Hepatocyte (in vitro differentiated cells): ENCODE measurements at places on chromosomes 7 and 10. TPM values are rescaled to one million over a fixed set of nuclear protein-coding genes. Genes with fewer than 3 reads are reported as not detected.

CPN1 gene
- total RNA-seq, result 2.8 and 3.8 TPM in 2 replicates

AKR1C4 gene
- total RNA-seq, result 1.5 and 1.7 TPM in 2 replicates

ENTPD1 gene
- total RNA-seq, result 6.2 and 8.9 TPM in 2 replicates

CALN1 gene
- 0.12 and 0.23 TPM in 2 replicates for total RNA-seq

NUB1 gene
- total RNA-seq, result 38.6 and 42.5 TPM in 2 replicates

PLCE1 gene
- total RNA-seq, result 10.8 TPM in 2 replicates

VWDE gene
- 0.68 and 2.1 TPM in 2 replicates for total RNA-seq

SAP25 gene
- not detected in 2 replicates for total RNA-seq

C7orf57 gene
- total RNA-seq, result 0.43 TPM in 1 of 2 replicates, not detected in the other

PANK1 gene
- 51.0 and 55.5 TPM in 2 replicates for total RNA-seq

SYT15 gene
- total RNA-seq, result 0.24 and 2.9 TPM in 2 replicates

PCGF6 gene
- 9.0 and 12.6 TPM in 2 replicates for total RNA-seq

GRCh38 chr10:118900617-118901016, 128.9 kb upstream of the NANOS1 start:
- no peak for DNase-seq

GRCh38 chr7:87810726-87811125, 65.4 kb downstream of the SLC25A40 start:
- no peak for DNase-seq

- DNase-seq, result peak; percentile 83
Observed at GRCh38 chr10:69644658-69645295, 14.7 kb downstream of the FAM241B start.

GRCh38 chr7:159160450-159160849, 15.8 kb upstream of the VIPR2 start:
- DNase-seq, result no peak

DNA sequence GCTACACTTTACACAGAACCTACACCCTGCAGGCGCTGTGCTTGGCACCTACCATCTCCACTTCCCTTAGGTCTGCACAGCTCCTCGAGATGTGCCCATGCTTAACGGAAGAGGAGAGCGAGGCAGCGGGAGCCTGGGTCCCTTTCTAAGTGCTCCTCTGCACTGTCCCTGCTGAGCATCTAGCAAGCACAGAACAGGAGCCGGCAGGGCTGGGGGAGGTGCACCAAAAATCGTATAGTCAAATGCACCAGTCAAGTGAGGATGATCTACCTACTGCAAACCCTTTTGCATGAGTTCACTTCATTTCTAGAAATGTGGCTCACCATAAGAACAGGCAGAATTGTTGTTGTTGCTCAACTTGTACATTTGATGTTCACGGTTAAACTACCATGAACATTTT, 267.7 kb downstream of the TNS3 start:
- DNase-seq, result no peak

DNA sequence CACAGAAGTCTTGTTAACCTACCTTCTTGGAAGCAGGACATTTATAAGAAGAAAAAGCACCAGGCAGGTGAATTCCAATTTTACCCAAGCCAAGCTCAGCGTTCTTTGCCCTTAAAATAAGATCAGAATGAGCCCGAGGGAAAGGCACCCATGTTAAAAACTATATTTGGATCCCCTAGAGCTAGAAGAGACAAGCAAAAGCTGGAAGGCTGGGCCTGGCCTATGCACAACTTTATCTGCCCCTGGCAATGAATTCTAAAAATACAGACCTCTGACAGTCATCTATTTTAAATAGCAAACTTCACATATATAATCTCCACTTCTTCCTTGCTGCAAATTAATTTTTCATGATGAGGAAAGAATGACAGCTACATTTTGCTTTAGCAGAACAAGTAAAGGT, 180.9 kb downstream of the FGFR2 start:
- no peak for DNase-seq

GRCh38 chr7:936386-937054, 18.0 kb downstream of the ADAP1 start:
- DNase-seq, result peak; percentile 8

DNA sequence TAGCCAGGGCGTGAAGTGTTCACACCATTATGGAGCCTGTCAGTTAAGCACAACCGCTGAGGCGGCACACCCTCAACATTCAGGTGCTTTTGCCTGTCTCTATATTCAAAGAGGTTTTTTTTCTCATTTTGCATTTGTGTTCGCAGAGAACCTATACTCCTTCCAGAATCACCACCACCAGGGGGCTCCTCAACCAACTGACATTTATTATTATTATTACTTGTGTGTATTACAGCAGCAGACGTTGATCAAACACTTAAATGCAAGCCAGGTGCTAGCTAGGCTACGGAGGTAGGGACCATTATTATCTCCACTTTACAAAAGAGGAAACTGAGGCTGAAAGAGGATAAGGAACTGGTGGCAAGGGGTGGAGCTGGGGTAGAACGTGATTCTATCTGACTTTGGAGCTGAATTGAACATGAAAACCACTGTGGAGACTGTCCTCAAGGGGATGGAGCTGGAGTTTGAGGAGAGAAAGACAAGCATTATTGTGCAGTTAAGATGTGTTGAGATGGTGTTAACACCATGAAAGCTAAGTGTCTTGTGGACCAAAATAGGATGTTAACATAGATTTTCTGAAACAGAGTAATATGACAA, 133.8 kb upstream of the PLXNA4 start:
- DNase-seq, result peak; percentile 19

GRCh38 chr10:126504761-126505112, 116.5 kb upstream of the ADAM12 start:
- DNase-seq, result no peak

GRCh38 chr10:35236739-35237138, 99.6 kb upstream of the CCNY start:
- peak; percentile 37 for DNase-seq

- DNase-seq, result no peak
Observed at GRCh38 chr7:8362723-8363369, 70.6 kb upstream of the NXPH1 start.

DNA sequence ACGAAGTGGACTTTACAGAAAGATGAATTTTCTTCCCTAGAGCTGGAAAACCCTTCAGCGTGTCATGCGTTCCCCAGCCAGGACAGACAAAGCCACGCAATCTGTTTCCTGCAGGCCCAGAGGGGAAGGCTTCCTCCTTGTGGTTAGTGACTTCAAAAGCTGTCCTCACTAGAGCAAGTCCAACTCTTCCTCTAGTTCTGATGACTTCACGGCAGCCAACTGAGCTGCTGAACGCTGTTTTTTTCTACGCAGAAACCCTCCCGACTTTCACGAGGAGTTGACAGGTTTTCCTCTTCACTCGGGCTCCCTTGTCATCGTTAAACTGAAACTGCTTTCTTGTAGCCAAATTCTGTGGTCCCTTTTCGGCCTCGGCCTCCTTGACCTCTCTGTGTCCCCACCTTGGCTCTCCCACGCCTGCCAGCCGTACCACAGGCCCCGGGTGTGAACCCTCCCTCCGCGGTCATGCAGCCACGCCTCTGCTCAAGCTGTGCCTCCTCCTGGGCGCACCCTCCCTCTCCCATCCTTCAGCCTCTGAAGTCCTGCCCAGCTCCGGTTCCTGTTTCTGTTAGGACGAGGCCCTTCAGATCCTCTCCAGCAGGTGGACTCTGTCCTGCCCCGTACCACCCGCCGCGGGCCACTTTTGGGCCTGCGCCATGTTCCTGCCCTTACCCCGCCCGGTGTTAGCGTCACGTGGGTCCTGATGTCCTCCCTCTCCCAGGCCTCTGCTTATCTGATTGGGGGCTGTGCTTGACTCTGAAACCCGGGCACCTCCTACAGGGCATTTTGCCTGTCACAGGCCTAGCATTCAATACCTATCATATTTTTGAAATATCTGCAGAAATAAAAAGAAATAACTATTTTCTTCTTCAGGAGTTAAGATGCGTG, 39.3 kb downstream of the CUX1 start:
- DNase-seq, result peak; percentile 49

DNA sequence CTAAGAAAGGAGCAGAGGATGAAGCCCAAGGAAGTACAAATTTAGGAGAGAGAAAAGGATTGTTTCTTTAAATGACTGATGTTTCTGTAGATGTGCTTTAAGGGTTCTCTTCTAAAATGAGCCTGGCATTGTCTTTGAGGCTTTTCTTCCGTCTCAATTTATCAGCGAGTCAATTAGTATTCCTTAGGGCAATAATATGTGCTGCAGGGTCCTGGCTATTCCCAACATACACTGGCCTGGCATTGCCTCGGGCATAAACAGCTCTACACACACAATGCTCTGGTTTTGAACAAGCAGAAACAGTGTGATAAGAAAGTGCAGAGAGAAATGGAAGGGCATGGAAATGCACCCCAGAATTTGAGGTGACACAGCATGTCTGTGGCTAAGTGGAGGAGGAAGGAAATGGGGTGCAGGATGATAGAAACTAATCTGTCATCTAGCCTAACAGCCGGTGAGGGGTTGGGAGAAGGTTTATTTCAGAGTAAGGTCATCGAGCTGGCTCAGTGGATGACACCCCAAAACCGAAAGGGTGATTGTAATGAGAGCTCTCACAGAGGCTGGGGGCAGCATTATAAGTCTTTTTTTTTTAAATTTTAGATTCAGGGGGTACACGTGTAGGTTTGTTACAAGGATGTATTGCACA, 67.5 kb upstream of the ARHGAP21 start:
- no peak for DNase-seq

- no peak for DNase-seq
Observed at GRCh38 chr10:133332936-133333699, 3.6 kb downstream of the CALY start.

DNA sequence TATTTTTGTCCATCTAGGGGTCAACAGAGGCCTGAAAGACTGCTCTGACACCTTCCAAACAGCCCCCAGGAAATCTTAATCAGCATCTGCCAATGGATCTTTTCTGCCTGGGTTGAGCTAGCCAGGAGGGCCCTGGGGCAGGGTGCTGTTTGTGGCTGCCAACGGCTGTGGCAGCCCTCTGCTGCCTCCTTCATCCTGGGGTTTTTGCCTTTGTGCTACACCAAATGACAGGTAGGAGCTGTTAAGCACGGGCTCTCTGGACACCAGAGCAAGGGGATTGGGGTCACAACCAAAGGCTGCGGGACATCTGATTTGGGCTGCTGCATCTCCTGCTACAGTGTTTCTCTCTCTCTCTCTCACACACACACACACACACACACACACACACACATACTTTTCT, 2.0 kb upstream of the KIAA1217 start:
- no peak for DNase-seq

DNA sequence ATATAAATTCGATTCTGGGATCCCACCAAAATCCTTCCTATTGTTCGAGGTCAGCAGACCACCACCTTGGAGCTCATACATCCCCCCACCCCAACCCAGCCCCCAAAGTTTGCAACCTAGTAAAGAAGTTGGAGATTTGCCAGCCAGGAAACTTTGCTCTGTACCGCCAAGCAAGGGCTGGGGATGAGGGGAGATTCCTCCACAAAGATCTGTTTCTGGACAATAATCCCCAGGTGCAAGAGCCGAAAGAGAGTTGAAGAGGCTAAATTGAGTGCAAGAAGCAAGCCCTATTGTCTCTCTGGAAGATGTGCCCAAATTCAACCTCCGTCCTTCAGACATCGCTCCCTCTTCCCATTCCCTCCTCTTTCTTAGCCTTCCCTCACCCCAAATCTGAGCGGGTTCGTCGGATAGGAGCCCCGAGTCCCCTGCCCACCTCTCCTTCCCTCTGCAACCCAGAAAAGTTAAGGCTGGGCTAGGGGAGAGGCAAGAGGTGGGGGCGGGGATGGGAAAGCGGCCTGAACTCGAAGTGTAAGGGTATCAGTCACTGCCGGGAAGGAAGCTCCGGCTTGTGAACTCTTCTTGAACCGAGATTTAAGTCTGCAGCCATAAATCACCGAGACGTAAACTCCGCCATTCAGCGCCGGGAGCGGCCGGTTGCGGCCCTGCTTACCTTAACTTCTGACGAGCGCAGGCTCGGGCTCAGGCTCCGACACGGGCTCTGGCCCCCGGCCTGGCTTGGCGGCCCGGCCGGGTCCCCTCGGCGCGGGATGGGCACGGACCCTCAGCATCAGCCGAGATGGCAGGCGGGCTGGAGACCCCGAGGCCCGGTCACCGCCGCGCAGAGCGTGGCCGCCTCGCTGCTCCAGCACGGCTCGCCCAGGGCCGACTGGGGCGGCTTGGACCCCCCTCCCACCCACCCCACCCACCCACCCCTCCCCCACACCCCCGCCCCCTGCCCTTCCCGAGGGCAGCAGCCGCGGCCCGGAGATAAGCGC, 10.8 kb upstream of the HOXA2 start:
- peak; percentile 84 for DNase-seq

DNA sequence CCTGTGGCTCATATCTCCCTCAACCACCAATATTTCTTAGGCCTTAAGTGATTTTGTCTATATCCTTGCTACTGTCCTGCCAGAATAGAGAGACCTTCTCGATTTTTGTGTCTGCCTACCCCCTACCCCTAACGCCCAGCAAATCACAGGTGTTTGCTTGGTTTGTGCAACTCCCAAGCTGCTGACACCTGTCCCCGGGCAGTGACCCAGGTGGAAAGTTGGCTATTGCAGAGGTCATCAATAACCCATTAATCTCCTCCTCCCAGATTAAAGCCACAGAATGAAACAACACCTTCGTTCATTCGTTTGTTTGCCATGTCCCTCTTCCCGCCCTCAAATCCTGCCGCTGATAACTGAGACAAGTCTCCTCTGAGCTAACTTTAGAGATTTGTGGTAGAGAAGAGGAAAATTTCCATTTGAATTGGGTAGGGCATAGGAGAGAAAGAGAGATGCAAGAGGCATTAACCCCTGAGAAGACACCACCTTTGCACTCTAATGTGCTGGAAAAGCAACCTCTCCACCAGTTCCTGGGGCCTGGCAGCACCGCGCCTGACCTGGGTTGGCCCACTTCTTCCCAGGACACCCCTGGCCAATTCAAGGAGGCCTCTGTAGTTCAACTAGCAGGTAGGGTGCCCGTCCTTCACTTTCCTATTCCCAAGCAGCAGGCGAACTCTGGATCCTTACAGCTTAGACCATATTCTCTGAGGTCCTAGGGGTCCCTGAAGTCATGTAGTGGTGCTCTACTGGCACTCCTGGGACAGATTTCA, 3.0 kb downstream of the NEUROG3 start:
- DNase-seq, result no peak

DNA sequence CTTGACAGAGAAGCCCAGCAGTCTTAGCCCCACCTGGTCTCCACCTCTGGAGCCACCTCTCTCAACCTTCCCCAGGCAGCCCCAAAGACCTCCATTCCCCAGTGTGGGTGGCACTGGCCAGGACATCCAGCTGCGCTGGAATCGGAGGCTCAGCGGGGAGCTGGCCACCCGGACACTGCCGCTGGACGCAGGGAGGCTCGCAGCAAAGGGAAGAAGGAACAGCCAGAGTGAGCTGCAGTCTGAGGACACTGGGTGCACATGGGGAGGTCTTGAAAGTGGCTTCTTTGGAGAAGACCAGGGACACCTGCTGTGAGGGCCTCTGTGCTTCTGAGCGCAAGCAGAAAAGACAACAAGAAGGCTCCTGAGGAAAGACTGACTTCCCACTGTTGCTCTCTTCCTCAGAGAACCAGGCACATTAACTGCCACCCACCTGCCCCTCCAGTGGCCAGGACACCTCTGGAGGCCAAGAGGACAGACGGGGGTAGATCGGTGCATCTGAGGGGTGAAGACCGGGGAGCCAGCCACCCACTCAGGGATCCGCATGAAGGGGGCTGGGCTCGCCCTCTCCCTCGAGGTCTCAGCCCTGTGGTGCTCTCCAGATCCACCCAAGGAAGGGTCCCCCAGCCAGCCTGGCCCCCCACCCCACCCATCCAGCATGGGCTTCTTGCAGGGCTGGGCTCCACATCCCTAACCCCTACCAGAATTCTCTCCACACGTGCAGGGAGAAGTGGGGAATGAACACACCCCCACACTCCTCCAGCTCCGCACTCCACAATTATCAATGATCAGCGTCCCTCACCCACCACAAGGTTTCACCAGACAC, 1.8 kb downstream of the CAMK2B start:
- DNase-seq, result no peak

GRCh38 chr7:4018601-4019316, 663.3 kb upstream of the FOXK1 start:
- DNase-seq, result no peak

- DNase-seq, result peak; percentile 82
Observed at GRCh38 chr10:983971-984655, 4.1 kb upstream of the GTPBP4 start.
